ENCODE measurements at places on chromosomes 1 and 21.

DNA sequence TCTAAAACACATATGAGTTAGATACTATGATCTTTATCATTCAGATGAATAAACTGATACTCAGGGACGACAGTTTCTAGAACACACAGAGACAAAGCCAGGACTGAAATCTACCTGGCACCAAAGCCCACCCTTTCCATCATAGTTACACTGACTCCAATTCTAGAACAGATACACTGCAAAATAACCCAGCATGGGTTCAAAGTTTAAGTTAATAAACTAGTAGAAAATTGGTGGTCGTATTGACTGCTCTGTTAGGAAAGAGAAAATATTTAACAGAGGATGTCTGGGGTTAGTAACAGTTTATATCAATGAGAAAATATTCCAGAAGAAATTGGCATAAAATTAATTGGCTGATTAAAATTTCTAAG is 60.8 kb upstream of the BCL9 start:
- DNase-seq, result no peak

DNA sequence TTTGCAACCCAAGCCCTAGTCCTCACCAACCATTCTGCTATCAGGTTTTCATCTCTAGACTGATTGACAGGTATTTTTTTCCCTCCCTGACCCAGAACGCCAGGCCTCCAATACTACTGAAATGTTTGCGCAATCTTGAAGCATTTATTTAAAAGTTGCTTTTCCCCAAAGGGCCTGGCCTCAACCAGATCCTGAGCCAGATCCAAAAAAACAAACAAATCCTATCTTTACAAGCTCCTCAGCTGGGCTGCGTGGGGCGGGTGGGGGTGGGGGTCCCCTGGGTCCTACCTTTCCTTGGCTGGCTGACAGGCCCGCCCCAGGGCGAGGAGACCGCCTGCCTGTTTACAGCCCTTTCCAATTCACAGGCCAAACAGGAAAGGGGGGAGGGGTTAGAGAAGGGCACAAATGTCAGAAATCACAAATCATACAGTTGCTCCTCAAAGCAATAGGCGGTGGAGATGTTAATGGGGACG is 98.8 kb downstream of the FOXD2 start:
- DNase-seq, result no peak

DNA sequence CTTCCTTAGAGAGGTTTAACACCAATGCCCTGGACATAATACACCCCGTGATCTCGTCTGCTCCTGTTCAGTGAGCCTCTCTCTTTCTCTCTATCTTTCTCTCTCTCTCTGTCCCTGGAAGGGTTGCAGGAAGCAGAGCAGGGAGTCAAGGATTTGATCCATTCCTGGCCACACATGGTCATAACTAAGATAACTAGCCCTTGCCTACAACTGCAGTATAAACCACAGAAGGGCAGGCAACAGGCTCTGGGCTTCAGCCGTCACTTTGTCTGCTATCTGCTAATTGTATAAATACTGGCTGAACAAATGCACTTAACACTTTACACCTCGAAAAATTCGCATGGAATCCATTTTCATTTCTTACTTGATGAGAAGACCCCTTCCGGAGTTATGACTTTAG is 357.5 kb upstream of the RUNX1 start:
- no peak for DNase-seq

- DNase-seq, result no peak
These were observed 18.8 kb upstream of the GPR137B start for GRCh38 chr1:236123563-236123962.

DNA sequence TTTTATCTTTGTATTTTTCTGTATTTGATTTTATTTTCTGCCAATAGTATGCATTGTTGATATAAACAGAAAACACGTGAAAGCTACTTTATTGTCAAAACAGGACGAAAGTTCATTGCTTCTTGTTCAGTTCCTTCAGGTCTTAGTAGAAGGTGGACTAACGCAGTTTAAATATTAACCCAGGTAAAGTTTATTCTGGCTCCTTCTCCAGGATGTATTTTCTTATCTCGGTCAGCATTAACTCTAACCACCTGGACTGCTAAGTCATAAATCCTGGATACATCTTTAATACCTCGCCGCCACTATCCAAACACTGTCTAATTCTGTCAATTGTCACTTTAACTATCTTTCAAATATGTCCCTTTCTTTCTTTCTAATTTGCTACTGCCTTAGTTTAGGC is 5.7 kb upstream of the SOAT1 start:
- DNase-seq, result no peak

DNA sequence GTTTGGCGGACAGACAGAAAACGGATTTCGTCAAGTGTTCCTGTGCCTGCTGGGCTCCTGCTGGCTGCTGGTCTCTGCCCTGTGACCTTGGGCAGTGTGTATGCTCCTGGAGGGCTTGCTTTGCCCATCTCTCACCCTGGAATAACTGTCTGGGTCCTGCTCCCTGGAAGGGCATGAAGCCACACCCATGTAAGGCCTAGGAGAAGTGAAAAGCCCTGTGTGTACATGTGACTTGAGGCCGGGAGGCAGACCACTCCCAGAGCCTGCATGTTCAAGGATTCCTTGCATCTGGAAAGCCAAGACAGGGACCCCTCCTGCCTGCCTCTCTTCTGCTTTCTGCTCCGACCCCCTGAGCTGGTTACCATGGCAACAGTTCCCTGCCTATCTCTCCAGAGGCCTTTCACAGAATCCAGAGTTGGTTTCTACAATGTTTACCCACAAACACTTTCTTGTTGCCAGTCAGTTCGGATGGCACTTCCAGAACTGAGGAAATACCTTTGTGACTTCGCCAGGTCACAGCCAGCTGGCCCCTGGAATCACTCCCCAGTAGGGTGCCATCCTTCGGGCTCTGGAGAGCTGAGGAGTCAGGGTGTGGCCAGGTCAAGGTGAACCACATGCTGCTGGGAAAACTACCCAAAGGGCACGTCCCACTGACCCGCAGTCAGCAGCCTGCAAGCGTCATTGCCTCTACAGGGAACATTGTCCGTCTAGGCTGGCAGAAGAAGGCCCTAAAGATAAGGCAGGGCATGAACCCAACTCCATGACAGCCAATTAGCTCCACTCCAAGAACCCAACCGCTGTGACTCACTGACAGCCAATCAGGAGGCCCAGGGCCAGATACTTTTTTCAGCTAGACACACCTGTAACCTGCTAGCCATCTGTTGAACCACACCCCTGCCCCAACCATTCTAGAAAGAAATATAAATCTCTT is 14.7 kb upstream of the GPR37L1 start:
- no peak for DNase-seq

GRCh38 chr1:226111098-226111882 is 48.8 kb downstream of the H3-3A start:
- DNase-seq, result no peak

DNA sequence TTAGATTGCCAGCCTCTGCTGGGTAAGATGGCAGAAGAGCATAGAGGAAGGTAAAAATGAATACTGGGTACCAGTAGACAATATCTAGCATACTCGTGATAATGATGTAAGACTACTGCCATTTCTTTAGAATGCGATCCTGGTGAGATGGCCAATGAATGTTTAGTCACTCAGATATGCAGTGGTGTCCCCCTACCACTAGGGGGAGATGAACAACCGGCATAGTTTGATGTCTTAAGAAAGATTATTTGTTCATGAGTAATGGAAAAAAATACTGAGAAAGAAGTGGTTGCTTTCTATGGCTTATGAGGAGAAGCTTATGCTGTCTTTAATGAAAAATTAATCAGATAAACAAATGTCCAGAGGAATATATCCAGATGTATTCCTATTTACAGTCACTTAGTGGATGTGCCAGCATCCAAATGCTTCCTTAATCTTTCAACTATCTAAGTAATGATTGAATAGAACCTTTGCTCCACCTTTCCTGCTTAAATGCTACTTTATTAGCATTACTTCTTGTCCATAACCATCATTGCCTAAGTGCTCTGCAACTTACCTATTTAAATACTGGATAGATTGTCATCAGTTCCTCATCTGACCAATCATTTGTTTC is 256.6 kb downstream of the ST6GALNAC3 start:
- DNase-seq, result peak; percentile 25

DNA sequence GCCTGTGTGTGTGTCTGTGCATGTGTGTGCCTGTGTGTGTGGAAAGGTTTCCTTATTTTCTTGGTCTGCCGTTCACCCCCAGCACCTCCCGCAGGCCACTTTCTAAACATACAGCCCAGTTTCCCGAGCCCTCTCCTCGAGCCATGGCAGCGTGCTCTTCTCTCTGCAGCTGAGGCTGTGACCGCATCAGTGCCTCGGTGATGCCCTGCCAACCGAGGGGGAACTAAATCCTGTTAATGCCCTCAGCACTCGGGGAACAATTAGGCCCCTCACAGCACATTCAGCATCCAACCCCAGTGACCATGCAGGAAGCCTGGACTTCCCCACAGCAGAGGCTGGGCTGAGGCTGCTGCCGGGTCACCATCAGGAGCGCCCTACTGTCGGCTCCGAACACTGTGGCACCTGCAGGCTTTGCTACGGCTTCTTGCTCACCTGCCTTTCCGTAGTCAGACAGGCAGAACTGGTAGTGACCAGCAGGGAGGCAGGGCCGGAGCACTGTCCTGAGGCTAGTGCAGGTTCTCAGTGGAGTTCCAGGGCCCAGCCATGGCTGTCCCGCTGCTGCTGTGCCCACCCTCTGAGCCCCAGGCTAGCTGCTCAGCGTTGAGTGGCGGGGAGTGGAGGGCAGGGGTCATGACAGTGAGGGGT is 8.1 kb downstream of the GPR137B start:
- no peak for DNase-seq

GRCh38 chr21:21213297-21213696 is 215.1 kb downstream of the NCAM2 start:
- no peak for DNase-seq

DNA sequence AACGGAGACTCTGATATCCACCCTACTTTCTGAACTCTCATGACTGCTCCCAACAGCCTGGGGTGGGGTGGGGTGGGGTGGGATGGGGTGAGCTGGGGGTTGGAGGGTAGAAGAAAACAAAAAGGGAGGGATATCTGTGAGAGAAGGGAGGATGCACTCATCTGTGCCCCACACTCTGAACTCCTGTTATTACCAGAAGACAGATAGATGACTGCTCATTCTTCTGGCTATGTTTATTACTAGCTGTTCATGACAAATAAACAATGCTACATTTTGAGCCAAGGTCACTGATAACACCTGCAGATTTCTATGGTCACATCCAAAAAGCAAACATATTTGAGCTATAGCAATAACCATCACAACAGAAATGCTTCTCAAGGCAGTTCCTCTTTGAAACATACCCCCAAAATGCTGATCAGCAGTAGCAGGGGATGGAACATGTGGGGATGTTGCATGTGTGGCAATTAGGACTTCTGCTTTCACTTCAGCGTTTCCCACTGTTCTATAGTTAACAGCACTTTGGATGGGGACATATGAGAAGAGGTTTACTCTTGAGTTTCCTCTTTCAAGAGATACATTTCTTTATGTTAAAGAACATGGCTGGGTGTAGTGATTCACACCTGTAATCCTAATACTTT is 43.3 kb downstream of the GPR3 start:
- no peak for DNase-seq

- DNase-seq, result no peak
These were observed 137.1 kb downstream of the PIK3R3 start for GRCh38 chr1:45995298-45995697.

DNA sequence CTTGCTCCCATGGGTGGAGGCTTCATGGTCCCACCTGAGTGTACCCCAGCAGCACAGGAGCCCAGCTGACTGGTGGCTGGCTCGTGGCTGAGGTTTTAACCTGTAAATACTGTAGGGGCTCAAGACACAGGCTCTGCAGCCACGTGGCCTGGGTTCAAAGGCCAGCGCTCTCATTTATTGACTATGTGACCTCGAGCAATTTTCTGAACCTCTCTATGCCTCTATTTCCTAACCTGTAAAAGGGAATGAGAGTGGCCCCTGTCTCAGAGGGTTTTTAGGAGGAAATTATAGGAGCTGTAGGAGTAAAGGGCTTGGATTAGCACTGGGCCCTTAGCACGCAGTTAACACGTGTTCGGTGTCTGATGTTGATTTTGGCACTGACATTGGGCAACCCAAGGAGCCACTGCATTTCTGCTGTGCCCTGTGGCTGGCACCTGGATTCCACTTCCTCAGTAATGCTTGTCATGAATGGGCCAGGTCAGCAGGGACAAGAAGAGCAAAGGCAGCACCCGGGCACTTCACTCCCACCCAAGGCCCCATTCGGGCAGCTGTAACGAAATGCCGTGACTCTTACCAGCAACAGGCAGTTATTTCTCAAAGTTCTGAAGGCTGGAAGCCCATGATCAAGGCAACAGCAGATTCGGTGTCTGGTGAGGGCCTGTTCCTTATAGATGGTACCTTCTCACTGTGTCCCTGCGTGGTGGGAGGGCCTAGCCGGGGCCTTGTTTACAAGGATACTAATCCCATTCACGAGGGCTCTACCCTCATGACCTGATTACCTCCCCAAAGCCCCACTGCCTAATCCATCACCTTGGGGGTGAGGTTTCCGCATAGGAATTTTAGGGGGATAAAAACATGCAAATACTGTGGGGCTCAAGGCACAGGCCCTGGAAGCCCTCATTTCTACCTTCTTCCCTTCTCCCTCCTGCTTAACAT is 25.2 kb downstream of the ARHGEF10L start:
- DNase-seq, result no peak

DNA sequence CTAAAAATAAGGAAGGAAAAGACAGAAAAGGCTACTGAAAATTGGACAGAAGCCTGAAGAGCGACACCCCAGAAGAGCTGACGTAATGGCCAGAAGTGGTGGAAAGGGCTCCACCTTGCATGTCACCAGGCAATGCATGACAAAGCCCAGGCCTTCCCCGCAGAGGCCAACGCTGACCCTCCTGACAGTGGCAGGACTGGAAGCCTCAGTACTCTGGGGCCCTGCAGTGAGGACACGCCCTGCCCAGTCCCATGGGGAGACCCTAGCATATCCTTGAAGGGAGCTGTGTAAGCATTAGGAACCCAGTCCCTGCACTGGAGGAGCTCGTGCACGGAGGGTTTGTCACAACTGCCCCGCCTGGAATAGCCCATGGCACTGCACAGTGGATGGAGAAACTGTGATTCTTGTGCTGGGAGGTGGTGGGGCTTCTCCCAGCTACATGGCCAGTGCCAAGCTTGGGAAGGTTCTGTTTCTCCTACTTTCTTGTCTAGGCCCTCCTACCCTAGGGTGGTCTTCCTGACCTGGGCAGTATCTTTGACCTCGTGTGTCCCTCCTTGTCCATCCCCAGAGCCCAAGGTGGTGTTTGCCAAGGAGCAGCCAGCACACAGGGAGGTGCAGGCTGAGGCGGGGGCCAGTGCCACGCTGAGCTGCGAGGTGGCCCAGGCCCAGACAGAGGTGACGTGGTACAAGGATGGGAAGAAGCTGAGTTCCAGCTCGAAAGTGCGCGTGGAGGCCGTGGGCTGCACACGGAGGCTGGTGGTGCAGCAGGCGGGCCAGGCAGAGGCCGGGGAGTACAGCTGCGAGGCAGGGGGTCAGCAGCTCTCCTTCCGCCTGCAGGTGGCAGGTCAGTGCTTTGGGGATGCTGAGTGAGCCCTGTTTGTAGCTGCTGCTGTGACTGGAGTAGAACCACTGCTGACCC is 60.4 kb downstream of the OBSCN start:
- no peak for DNase-seq

GRCh38 chr1:86069757-86070145 is 86.8 kb downstream of the COL24A1 start:
- no peak for DNase-seq

- DNase-seq, result no peak
These were observed 4.7 kb upstream of the NDUFS5 start for GRCh38 chr1:39021426-39021825.
